Mucosa of descending colon (tissue), 3 donors: ENCODE measurements at places on chromosomes 7 and 10. TPM values are rescaled to one million over a fixed set of nuclear protein-coding genes. Genes with fewer than 3 reads are reported as not detected.
A peak's percentile ranks its signal among the peaks of the same experiment; 100 is the strongest.

FEZF1 gene
- total RNA-seq = not detected

GDF10 gene
- 0.41 TPM for total RNA-seq

EDRF1 gene
- 23.5 TPM for total RNA-seq

ARHGAP12 gene
- total RNA-seq = 44.4 TPM

- DNase-seq = no peak
Observed at GRCh38 chr10:108352771-108353170, 1188.3 kb upstream of the SORCS1 start.

- no peak for DNase-seq
Observed at GRCh38 chr7:56026538-56026937, 24.7 kb downstream of the PSPH start.

DNA sequence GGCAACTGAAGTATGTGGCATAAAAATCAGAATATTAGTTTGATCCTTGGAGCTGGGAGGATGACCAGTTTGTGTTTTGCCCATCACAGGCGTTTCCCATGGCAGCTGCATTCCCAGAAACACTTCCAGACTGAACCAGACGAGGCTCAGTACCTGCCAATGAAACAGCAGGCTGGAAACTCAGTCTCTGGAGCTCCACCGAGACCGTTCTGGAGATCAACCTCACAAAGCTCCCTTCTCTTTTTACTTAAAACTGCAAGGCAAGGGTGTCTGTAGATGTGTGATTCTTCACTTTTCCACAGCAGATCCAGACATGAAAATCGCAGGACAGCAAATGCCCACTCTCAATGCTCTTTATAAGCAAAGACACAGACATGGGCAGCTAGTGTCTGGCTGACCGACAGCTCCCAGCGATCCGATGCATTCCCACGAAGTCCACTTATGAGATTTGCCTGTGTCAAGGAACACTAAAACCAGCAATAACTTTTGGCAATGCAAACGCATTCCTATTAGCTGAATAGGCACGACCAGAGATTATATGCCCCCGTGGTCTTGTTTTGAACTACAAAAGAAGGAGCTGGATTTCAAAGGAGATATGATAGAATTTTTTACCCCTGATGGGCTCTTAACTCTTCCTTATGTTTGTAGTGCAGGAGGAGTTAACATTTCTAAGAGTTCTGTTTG is 72.6 kb downstream of the ADAM12 start:
- no peak for DNase-seq

- peak; percentile 65 for DNase-seq
Observed at GRCh38 chr7:124276005-124276622, 243.2 kb upstream of the TMEM229A start.

DNA sequence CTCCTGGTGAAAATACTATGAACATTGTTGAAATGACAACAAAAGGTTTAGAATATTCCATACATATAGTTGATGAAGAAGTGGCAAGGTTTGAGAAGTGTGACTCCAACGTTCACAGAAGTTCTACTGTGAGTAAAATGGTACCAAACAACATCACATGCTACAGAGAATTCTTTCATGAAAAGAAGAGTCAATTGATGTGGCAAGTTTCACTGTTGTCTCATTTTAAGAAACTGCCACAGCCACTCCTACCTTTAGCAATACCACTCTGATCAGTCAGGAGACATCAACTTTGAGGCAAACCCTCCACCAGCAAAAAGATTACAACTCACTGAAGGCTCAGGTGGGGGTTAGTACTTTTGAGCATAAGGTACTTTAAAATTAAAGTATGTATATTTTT is 693.3 kb downstream of the GRID1 start:
- DNase-seq = no peak

DNA sequence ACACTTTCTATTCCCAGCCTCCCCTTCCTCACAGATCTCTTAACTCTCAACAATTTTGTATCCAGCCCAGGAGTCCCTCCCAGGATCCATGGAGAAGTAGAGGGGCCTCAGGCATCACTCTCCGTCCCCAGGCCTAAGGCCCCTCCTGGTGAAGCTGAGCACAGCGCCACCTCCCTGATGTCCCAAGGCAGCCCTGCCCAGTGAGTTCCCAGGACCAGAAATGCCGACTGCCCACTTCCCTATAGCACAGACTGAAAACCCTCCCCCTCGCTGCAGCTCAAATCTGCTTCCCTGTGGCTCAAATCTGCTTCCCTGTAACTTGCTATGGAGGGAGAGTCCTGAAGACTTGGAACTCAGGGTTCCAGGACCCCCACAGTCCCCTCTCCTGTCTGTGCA is 35.6 kb downstream of the YKT6 start:
- DNase-seq = no peak

DNA sequence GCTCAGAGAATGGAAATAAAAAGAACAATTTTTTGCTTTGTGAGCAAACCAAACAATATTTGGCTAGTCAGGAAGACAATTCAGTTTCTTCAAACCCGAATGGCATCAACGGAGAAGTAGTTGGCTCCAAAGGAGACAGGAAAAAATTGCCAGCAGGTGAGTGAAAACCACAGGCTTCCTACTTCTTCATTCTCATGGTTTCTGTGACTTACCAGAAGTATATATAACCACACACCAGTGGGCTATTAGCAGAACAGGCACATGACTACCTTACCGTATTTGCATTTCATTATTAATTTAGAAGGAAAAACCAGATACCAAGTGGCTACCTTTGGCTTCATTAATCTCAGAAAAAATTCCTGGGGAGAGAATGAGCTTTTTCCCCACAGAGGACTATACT is 8.8 kb downstream of the TDRD1 start:
- DNase-seq = no peak
